T-helper 22 cell (primary cell): ENCODE measurements at places on chromosomes 3 and 15.

DNA sequence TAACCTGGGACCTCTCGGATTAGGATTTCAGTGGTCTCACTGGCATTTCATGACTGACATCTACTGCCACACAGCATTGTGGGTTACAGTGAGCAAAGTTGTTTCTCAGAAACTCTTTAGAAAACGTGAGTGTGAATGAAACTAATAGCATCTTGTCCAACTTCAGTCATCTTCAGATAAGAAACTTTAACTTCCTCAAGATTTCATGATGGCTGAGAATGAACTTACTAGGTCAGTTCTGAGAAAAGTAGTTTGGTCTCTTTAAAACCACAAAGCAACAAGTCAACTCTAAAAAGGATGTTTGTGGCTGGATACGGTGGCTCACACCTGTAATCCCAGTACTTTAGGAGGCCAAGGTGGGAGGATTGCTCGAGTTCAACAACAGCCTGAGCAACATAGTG lies 14.2 kb upstream of the HOMER2 start:
- no peak for DNase-seq

DNA sequence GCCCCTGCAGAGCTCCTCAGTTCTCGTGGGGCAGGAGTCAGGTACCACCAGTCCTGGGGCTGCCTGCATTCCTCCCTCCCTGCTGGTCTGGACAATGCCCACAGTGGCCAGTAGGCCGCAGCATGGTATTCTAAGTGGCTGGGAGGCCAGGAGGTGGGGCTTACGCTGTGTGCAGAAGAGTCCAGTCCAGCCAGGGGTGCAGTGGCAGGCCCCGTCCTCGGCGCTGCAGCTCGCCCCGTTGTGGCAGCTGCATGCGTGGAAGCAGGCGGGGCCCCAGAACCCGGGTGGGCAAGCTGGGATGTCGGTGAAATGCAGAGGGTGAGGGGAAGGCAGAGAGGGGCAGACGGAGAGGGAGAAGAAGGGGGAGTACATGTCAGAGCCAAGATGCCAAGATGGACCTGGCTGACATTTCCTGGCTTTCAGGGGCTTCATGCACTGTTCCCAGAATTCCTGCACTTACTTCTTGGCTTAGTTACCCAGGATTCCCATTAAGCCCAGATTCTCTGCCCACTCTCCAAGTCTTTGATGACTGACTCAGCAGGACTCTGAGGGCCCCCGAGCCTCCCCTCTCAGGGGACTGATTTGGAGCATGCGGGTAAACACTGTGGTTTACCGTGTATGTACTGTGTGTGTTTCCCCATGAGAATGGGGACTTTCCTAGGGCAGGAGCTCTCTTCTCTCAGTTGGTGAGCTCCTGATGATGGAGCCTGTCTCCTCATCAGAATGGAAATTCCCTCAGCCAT lies 47.5 kb downstream of the RAB11A start:
- no peak for DNase-seq

GRCh38 chr3:23002836-23003732 lies 200.0 kb upstream of the UBE2E2 start:
- no peak for DNase-seq

DNA sequence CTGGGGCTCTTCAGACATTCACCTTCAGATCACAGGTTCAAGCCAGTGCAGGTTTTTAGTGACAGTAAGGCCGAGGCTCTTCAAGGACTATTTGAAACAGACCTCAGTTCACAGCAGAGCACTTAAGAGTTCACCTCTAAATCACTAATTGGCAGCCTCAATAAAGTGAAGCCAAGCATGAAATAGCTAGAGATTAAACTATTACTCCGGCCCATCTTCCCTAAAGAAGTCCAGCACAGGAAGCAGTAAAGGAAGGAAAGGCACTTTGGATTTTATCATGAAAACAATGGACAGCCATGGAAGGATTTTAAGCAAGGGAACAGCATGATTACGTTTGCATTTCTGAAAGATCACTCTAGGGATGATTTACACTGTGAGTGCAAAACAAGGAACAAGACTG lies 27.6 kb upstream of the ARL6 start:
- no peak for DNase-seq

DNA sequence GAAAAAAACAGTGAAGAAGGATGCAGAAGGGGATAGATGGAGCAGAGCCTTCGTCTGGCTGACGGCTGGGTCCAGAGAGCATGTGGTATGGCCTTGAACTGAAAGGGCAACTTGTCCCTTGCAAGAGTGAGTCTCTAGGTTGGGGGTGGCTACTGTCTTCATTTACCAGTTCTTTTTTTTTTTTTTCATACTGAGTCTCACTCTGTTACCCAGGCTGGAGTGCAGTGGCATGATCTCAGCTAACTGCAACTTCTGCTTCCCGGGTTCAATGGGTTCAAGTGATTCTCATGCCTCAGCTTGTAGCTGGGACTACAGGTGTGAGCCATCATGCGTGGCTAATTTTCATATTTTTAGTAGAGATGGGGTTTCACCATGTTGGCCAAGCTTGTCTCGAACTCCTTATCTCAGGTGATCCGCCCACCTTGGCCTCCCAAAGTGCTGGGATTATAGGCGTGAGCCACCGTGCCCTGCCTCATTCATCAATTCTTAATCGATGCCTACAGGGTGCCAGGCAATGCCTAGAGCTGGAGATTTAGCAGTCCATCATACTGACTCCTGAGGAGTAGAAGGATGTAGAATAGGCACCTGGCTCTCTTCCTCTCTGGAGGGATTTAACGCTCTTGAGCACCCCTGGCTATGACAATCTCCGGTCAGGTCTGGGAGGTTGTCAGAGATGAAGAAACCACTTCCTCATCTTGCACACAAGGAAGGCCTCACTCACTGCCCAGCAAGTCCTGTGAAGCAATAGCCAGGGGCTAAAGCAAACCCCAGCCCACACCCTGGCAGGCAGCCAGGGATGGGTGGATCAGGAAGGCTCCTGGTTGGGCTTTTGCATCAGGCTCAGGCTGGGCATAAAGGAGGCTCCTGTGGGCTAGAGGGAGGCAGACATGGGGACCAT lies at the start of gene CAMP:
TSS of gene CAMP (plus strand) at position 880 of the 898 bp plus-strand sequence. CDS start at position 897, 17 bp downstream.
- no peak for DNase-seq
